ENCODE measurements at places on chromosomes 4 and X. TPM values are rescaled to one million over a fixed set of nuclear protein-coding genes. Genes with fewer than 3 reads are reported as not detected.
A peak's percentile ranks its signal among the peaks of the same experiment; 100 is the strongest.

- H3K4me1 ChIP-seq = no peaks in the 10 kb centered on the region
- no peaks in the 10 kb centered on the region for H3K36me3 ChIP-seq
- DNase-seq = no peak
- no peaks in the 10 kb centered on the region for H3K27me3 ChIP-seq
- no peak overlapping the region for H3K4me3 ChIP-seq
- no peak overlapping the region for H3K27ac ChIP-seq
Measured at GRCh38 chrX:45619290-45619689, 418.6 kb upstream of the DIPK2B start.

DNA sequence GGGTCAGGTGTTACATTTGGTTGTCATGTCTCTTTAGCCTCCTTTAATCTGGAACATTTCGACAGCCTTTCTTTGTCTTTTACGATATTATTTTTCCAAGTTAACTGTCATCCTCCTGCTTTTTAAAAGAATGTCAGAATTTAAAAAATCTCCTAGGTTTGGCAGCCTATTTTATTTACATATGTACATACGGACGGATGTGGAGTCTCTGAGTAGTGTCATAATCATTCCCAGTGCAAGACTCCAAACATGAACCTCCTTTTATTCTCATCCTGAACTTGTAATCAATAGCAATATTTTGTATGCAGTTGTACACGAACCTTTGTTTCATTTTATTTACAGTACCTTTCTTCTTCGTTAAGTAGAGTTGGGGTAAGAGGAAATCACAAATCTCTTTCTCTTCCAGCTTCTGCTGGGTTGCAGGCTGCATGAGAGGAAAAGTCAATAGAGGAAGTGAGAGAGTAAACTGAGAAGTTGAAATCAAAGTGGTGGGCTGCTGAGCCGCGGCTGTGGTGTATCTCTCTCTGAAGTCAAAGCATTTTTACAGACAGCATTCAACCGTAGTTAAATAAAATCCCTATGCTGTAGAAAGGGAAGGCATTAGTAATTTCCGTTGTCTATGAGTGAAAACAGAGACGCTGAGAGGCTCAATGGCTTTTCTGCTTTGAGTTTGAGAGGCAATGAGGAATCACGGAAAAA is 53.9 kb upstream of the RPS6KA3 start:
- peak; percentile 31 for DNase-seq
- peak overlapping the region; percentile 20 for H3K4me3 ChIP-seq
- no peaks in the 10 kb centered on the region for H3K36me3 ChIP-seq
- peak overlapping the region; percentile 34 for H3K27ac ChIP-seq
- H3K27me3 ChIP-seq = no peaks in the 10 kb centered on the region
- H3K4me1 ChIP-seq = peaks cover 9% of the 10 kb centered on the region

DNA sequence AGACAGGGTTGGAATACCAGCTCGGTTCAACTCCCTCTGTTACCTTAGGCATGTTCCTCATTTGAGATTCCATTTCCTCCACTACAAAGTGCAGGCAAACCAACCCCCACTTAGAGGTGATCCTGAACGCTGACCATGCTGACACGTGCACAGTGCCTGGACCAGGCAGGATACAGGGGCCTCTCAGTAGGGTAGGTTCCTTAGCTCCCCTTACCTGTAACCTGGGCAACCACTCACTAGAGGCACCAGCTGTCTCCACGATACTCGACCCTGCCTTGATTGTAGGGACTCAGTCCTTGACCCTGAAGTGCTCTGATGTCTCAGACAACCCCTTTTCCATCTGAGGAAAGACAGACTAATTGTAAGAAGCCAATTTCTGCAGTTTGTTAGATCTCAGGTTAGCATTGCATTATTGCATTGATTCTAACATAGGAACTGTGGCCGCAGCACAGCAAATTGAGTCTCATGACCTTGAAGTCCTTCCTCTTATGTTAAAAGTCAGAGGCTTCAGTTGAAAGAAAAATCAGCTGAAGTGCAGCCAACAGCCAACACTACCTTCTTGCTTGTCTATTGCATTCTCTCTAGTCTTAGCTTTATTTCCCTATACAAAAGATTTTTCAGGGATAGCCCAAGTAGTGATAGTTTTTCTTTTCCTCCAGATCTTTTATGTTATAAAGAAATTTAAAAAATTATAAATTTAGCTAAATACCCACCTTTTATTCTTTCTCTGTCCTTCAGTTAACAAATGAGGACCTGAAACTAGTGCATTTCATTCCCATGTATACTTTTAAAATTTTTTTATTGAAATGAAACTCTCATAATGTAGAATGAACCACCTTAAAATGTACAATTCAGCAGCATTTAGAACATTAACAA is 11.2 kb upstream of the C1QTNF7 start:
- no peaks in the 10 kb centered on the region for H3K36me3 ChIP-seq
- DNase-seq = no peak
- H3K27me3 ChIP-seq = no peaks in the 10 kb centered on the region
- no peak overlapping the region for H3K27ac ChIP-seq
- no peak overlapping the region for H3K4me3 ChIP-seq
- peaks cover 17% of the 10 kb centered on the region for H3K4me1 ChIP-seq

DNA sequence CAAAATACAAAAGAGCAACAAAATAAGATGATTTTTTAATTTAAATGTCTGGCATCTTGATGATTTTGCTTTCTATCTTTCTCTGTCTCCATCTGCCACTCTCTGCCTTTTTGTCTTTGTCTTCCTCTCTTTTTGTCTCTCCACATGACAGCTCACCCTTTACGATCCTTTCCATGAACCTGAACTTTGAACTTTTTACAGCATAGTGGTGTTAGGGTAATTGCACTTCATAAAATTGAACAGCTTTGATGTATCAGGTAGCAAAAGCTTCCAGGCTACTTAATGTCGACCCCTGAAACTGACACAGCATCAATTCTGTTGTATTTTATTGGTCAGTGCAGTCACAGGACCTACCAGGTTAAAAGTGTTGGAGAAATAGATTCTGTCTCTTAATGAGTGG is 1517.0 kb downstream of the ADGRL3 start:
- no peak for DNase-seq
- no peaks in the 10 kb centered on the region for H3K4me1 ChIP-seq
- no peak overlapping the region for H3K4me3 ChIP-seq
- H3K36me3 ChIP-seq = no peaks in the 10 kb centered on the region
- no peaks in the 10 kb centered on the region for H3K27me3 ChIP-seq

- no peaks in the 10 kb centered on the region for H3K36me3 ChIP-seq
- H3K27me3 ChIP-seq = no peaks in the 10 kb centered on the region
- no peaks in the 10 kb centered on the region for H3K4me1 ChIP-seq
- no peak for DNase-seq
- H3K4me3 ChIP-seq = no peak overlapping the region
Measured at GRCh38 chr4:106019771-106020170, 124.5 kb downstream of the NPNT start.

DNA sequence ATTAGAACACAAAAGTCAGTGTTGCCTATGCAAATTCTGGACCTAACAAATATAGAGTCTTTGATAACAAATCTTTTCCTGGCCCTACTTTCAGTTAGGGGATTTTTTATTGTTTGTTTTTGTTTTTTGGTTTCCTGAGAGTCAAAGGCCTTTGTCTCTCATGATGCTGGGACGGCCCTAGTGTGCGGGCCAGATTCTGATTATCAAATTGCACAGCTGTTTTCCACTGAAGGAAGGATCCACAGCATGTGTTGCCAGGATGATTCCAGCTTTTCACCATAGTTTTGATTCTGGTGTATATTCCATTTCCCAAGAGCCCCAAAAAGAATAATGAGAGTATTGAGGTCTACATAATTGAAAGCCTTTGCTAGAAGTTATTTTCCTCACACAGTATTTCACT is 248.2 kb downstream of the CAMK2D start:
- H3K36me3 ChIP-seq = peaks cover 63% of the 10 kb centered on the region
- H3K4me1 ChIP-seq = no peaks in the 10 kb centered on the region
- H3K4me3 ChIP-seq = no peak overlapping the region
- no peak overlapping the region for H3K27ac ChIP-seq
- DNase-seq = no peak

ADH4 gene
- total RNA-seq = not detected

PRDM8 gene
- 5.1 TPM for total RNA-seq

HSFX3 gene
- not detected for total RNA-seq

TXK gene
- total RNA-seq = 67.0 TPM

CRMP1 gene
- total RNA-seq = not detected

NPNT gene
- total RNA-seq = not detected
